Upper lobe of right lung (tissue), 1 donor: ENCODE measurements at places on chromosomes 2 and 18. TPM values are rescaled to one million over a fixed set of nuclear protein-coding genes. Genes with fewer than 3 reads are reported as not detected.

GRCh38 chr2:25649786-25650185 lies 23.6 kb downstream of the DTNB start:
- H3K36me3 ChIP-seq, result no peaks in the 10 kb centered on the region
- no peak for DNase-seq
- no peak overlapping the region for H3K4me3 ChIP-seq
- H3K4me1 ChIP-seq, result no peaks in the 10 kb centered on the region

GRCh38 chr18:34039201-34039600 lies 185.5 kb downstream of the NOL4 start:
- no peaks in the 10 kb centered on the region for H3K27me3 ChIP-seq
- no peak overlapping the region for H3K27ac ChIP-seq
- no peaks in the 10 kb centered on the region for H3K4me1 ChIP-seq
- H3K36me3 ChIP-seq, result no peaks in the 10 kb centered on the region
- DNase-seq, result no peak

The SATB2 gene
- 3.9 TPM for total RNA-seq

DNA sequence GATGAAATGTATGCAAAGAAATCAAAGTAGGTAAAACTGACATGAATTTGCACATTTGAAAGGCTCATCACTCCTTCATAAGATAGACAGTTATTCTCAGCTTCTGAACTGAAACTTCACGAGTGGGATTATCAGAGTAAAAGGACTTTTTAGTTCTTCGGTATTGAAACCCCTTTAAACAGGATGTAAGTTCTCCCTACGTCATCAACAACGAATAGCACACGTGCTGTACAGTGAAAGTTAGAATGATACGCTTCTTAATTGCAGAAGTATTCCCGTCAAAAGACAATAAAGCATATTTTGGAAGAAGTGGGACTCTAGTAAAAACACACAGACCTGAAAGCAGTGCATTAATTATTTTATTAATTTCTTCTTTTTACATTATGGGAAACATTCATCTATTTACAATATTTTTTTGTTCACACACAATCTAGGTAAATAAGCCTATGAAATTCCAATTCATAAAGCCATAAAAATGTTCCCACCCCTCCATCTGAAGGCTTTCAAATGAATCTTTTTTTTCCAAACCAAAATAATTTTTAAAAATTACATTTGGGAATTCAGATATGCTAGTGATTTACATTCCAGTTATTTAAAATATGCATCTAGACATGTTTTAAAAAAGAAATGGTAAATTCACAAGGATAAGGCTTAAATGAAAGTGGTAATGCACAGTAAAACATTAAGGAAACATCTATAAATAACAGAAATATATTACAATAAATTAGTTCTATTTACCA lies 45.9 kb downstream of the TGIF1 start:
- DNase-seq, result no peak
- H3K27me3 ChIP-seq, result peaks cover 7% of the 10 kb centered on the region
- no peak overlapping the region for H3K4me3 ChIP-seq
- no peak overlapping the region for H3K27ac ChIP-seq
- no peaks in the 10 kb centered on the region for H3K36me3 ChIP-seq

The IL36RN gene
- total RNA-seq, result not detected

GRCh38 chr18:46163091-46163490 lies 58.9 kb downstream of the HAUS1 start:
- no peak for DNase-seq
- H3K4me3 ChIP-seq, result no peak overlapping the region
- H3K27ac ChIP-seq, result no peak overlapping the region
- no peaks in the 10 kb centered on the region for H3K4me1 ChIP-seq
- no peaks in the 10 kb centered on the region for H3K36me3 ChIP-seq

DNA sequence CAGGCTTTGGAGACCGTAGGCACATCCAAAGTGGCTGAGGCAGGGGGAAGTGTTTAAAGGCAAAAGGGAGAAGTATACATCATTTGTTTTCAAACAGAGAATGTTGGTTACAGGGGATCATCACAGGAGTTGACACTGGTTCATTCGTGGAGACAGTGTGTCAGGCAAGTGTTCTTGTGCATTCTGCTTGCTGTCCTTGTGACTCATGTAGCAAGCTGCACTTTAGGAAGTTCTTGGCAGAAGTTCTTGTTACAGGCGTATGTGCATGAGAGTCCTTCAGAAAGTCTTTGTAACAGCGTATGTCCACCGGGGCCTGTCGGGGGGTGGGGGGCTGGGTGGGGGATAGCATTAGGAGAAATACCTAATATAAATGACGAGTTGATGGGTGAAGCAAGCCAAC lies 36.5 kb upstream of the B4GALT6 start:
- no peak for DNase-seq
- H3K4me1 ChIP-seq, result no peaks in the 10 kb centered on the region
- peaks cover 9% of the 10 kb centered on the region for H3K27me3 ChIP-seq
- H3K4me3 ChIP-seq, result no peak overlapping the region
- no peak overlapping the region for H3K27ac ChIP-seq

- H3K36me3 ChIP-seq, result no peaks in the 10 kb centered on the region
- no peaks in the 10 kb centered on the region for H3K4me1 ChIP-seq
These were observed 190.1 kb upstream of the TNP1 start for GRCh38 chr2:217049956-217050355.

GRCh38 chr2:121004950-121005349 lies 269.3 kb downstream of the GLI2 start:
- peaks cover 9% of the 10 kb centered on the region for H3K27me3 ChIP-seq
- H3K4me1 ChIP-seq, result no peaks in the 10 kb centered on the region
- H3K36me3 ChIP-seq, result no peaks in the 10 kb centered on the region
- DNase-seq, result no peak

DNA sequence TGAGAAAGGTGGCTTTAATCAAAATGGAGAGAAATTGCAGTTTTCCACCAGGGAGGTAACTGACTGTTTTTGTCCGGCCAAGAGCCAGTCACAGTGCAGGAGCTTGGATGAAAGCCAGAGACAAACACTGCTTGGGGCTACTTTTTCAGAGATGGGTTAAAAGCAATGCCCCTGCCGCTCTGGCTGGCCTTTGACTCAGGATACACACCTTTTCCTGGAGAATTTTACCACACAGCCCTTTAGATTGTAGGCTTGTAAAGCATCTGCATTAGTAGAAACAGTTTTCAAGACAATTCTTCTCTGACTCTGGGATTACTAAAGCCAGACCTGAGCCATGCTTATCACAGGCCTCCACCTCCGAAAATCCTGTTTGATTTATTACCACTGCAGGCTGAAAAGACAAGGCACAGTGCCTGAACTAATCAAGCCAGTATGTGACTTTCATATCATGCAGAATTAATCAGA lies 79.7 kb downstream of the CCBE1 start:
- no peaks in the 10 kb centered on the region for H3K27me3 ChIP-seq
- H3K4me3 ChIP-seq, result no peak overlapping the region
- H3K4me1 ChIP-seq, result no peaks in the 10 kb centered on the region
- no peak for DNase-seq

The RAB17 gene
- total RNA-seq, result 50.9 TPM

DNA sequence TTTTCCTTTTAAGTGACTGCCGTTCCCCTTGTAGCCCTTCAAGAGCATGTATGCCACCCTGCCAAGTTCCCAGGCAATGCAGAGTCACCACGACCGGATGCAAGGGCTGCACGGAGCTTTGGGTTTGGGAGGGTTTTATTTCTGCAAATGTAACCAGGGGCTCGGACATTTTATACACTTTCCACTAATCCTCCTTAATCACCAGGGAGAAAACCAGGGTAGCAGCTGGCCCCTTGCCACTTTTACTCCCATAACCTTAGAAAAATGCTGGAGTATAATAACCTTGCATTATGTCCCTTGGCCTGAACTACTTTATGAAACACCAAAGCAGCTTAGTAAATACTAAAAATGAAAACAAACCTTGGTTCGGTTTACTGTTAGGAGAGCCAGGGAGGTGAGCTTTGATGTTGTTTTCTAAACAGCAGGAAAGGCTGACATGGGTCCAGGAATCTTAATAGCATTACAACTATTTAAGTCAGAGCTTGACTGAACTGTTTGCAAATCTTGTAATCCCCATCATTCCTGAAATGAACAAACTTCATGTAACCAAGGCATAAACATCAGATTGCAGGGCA lies 152.8 kb upstream of the RIOK3 start:
- no peak for DNase-seq

DNA sequence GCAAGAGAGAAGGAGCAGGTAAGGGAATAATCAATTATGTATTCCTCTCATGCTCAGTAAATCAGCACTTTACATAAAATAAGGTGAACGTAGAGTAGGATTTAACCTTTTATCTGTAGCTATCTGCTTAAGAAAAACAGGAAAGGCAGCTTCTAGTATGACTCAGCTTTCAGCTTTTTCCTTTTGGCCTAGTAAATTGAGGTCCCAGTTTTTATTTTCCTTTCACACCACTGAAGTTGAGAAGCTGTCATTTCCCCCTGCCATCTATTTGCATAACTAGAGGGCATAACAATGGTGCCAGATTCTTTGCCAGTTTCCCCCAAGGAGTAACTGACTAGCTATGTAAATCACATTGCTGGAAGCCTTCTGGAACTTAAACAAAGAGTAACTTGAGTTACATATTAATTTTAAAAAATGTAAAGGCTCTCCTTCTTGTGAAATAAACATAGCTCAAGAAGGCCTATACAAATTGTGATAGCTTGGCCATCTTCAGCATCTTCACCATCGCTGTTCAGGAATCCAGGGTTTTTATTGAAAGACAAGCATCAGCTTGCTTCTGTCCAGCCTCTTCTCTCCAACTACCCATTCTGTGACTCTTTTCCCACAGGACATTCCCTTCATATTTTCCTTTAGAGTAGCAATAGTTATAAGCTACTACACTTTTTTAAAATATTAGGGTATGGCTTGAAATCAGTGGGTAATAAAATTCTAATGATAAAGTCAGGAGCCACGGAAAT lies 97.0 kb downstream of the KYNU start:
- H3K27ac ChIP-seq, result no peak overlapping the region
- DNase-seq, result no peak
- H3K4me3 ChIP-seq, result no peak overlapping the region
- H3K4me1 ChIP-seq, result no peaks in the 10 kb centered on the region
- H3K27me3 ChIP-seq, result no peaks in the 10 kb centered on the region

GRCh38 chr2:101041413-101041812 lies 39.3 kb downstream of the RPL31 start:
- no peak for DNase-seq
- no peak overlapping the region for H3K4me3 ChIP-seq

The LCT gene
- total RNA-seq, result not detected

DNA sequence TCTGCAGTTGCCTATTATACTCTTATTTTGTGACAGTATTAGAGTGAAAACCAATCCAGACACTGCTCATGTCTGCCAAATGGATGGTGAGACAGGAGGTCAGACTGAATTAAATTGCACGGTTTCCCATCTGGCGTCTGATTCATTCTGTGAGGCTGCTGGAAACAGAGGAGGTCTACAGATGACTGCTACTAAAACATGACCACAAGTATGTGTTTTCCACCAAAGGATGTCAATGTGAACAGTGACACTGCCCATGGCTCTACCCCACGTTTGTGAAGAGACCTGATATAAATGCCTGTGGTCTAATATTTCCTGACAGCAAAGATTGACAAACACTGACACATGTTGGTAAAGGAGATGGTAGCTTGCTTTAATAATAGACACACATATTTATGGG lies 104.3 kb upstream of the ST6GAL2 start:
- H3K27me3 ChIP-seq, result peaks cover 5% of the 10 kb centered on the region
- H3K36me3 ChIP-seq, result no peaks in the 10 kb centered on the region
- H3K4me3 ChIP-seq, result no peak overlapping the region
- H3K4me1 ChIP-seq, result no peaks in the 10 kb centered on the region
- no peak for DNase-seq

- no peaks in the 10 kb centered on the region for H3K27me3 ChIP-seq
- no peaks in the 10 kb centered on the region for H3K36me3 ChIP-seq
- DNase-seq, result no peak
These were observed 21.7 kb upstream of the POLI start for GRCh38 chr18:54247511-54248175.

- DNase-seq, result no peak
- H3K27me3 ChIP-seq, result no peaks in the 10 kb centered on the region
- no peaks in the 10 kb centered on the region for H3K4me1 ChIP-seq
These were observed 129.1 kb upstream of the DNMT3A start for GRCh38 chr2:25470806-25471205.

DNA sequence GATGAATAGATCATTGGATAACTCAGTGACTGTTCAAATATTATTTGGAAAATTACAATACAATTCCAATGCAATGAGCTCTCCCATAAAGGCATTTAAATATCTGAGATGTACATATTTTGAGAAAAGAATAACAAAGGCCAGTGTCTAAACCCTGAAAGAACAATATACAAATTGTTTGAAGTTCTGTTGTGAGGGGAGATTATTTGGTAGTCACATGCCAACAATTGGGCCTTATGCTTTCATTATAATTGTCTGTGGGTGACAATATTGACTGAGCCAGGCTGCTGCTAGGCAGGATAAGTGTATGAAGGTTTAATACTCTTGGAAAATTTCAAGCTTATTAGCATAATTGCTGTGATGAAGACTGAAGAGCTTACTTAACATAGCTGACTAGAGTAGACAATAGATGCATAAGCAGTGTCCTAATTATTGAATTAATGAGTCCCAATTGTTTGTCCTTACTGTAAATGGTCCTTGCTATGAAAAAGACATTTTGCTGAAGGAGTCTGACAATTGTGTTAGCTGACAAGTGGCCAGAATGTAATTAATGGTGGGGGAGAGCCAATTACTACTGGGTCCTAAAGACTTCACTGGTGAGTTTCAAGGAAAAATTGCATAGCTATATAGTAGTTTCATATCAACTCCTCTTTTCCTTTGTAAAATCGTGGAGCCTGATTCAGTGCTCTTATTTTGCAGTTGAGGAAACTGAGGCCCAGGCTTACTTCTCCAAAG lies 5.0 kb upstream of the SMAD2 start:
- H3K27ac ChIP-seq, result no peak overlapping the region
- no peak for DNase-seq
- H3K36me3 ChIP-seq, result no peaks in the 10 kb centered on the region
- H3K4me1 ChIP-seq, result peaks cover 5% of the 10 kb centered on the region

The ASAP2 gene
- 30.9 TPM for total RNA-seq

DNA sequence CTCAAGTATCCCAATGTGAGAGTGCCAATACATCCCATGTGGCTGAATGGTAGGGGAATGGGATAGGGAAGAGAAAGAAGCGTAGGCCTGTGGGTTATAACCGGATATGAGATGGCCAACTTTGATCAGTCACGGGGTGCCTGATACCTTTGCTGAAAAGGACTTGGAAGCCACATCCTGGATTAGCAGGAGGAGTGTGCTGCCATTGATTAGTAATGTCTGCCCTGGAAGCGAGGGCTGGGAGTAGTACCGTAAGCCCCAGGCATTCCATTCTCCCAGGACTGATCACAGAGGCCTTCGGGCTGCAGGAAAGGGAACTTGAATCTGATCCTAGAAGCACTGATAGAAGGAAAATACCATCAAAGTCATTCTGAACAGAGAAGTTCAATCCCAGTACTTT lies 218.5 kb downstream of the TFCP2L1 start:
- H3K4me1 ChIP-seq, result no peaks in the 10 kb centered on the region
- H3K27me3 ChIP-seq, result peaks cover 34% of the 10 kb centered on the region
- H3K27ac ChIP-seq, result no peak overlapping the region
- H3K36me3 ChIP-seq, result no peaks in the 10 kb centered on the region
- DNase-seq, result no peak
